ENCODE measurements at places on chromosomes 2 and 18. TPM values are rescaled to one million over a fixed set of nuclear protein-coding genes. Genes with fewer than 3 reads are reported as not detected.
A peak's percentile ranks its signal among the peaks of the same experiment; 100 is the strongest.

- DNase-seq = peak; percentile 48
These were observed 165.5 kb downstream of the GCA start for GRCh38 chr2:162509288-162509968.

DNA sequence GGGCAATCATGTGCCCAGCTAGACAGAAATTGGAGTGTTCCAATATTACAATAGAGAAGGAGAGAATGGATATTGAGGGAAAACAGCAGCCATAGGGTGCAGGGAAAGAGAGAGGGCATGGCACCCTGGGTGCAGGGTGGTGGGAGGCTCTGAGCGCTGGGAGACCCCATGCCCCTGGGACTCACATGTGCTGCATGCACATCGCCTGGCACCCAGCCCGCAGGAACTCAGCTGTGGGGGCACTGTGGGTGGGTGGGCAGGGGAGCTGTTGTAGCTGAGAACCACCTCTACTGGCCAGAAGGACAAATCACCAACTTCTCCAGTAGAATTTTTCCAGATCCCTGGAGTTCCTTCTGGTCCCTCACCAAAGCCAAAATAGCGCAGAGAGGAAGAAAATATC, 7.2 kb upstream of the NEURL3 start:
- no peak for DNase-seq

The SERPINB10 gene
- 0.08 TPM for polyA plus RNA-seq

The COL5A2 gene
- polyA plus RNA-seq = 353 TPM

DNA sequence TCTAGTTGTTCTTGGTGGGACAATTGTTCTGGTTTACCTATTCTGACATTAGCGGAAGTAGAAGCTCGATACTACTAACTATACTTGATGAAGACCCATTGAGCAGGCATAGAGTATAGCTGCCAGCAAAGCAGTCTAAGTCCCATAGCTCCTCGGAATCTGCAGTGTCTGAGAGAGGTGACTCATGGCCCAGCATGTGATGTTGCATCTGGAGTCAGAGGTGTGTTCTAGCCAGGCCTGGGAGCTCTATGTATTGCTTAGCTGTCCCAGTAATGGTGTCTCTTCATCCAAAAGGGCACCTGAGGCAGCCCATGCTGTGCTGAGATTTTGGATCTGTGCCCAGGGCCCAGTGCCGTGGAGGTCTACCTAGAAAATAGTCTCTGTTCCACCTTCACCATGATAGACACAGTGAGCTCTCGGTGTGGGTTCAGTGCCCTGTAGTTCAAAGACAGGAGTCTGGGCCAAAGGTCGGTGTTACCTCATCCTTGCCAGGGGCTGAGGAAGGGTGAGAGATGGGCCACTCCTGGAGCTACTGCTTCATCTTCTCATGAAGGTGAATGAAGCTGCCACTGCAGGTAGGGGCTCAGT, 47.3 kb downstream of the MEX3C start:
- peak; percentile 2 for DNase-seq

DNA sequence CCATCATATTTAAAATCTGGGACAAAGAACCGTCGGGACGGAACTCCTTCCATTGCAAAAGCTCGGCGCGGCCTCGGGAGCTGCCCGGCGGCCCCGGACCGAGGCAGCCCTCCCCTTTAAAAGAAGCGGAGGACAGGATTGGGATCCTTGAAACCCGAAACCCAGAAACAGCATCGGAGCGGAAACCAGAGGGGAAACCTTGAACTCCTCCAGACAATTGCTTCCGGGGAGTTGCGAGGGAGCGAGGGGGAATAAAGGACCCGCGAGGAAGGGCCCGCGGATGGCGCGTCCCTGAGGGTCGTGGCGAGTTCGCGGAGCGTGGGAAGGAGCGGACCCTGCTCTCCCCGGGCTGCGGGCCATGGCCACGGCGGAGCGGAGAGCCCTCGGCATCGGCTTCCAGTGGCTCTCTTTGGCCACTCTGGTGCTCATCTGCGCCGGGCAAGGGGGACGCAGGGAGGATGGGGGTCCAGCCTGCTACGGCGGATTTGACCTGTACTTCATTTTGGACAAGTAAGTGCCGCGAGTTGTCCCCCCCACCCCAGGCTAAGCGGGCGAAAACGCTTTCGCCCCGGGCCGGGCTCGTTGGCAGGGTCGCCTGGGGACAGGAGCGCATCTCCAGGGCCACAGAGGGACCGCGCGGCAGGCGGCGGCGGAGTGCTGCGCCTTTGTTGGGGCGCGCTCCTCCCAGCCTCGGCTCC, at the start of gene ANTXR1:
ANTXR1 (plus strand) TSS at position 38 of the 698 bp plus-strand sequence; CDS start at position 359, 321 bp downstream.
- DNase-seq = peak; percentile 80

DNA sequence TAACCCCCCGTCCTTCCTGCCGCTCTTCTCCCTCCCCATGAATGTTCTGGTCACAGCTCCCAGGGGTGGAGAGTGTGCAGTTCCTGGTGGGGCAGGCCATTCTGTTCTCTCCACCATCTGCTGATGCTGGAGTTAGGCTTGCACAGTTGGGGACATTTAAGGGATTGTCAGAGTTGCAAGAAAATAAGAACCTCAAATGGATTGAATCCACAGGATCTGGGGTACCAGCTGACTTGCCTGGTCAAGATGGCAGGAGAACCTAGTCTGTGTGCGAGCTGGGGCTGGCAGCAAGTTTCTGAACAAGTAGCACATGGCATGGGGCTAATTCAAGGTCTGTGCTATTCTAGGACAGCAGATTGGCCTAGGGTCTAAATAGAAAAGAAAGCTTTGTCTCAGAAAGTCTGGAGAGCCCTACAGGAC, 60.8 kb upstream of the TXNDC2 start:
- DNase-seq = no peak

GRCh38 chr2:95063086-95063958, 37.8 kb downstream of the MAL start:
- DNase-seq = no peak

DNA sequence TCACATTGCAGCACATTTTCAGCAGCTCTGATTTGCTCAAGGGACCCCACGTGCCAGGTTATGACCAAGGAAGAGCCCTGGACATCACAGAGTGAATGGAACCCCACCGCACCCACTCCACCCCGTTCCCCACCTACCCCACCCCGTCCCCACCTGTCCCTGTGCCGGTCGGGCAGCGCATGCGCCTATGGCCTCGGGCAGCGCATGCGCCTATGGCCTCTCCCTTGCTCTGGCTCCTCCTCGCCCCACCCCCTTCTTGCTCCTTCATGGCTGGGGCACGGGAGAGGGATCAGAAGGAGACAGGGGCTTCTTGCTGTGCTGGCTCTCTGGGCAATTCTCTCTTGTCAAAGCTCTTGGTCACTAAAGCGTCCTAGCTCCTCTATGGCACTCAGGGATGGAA, 371.8 kb upstream of the HS6ST1 start:
- DNase-seq = no peak

- no peak for DNase-seq
These were observed 101.3 kb downstream of the DNAH7 start for GRCh38 chr2:195967336-195967735.

The GPR45 gene
- not detected for polyA plus RNA-seq

GRCh38 chr2:102660070-102660469, 40.7 kb downstream of the SLC9A2 start:
- DNase-seq = no peak

GRCh38 chr2:42954227-42954962, 162.0 kb upstream of the HAAO start:
- peak; percentile 59 for DNase-seq

DNA sequence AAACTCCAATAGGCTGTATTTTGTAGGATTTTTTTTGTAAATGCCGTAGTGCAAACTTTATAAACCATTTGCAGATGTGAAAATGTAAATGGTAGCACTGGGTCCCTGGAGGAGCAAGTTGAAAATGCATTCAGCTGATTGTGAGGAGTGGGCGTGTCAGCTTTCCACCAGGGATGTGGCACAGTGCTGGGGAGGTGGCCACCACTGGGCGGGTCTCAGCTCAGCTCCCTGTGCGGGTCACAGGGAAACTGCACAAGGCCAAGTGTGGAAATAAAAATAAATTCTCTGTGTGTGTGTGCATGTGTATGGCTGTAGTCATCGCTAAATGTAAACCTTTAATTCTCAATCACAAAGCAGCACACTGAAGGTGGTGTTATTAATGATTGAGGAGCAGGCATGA, 137.2 kb upstream of the PXDN start:
- no peak for DNase-seq

GRCh38 chr18:13036622-13037320, 45.6 kb downstream of the CEP192 start:
- DNase-seq = peak; percentile 43

DNA sequence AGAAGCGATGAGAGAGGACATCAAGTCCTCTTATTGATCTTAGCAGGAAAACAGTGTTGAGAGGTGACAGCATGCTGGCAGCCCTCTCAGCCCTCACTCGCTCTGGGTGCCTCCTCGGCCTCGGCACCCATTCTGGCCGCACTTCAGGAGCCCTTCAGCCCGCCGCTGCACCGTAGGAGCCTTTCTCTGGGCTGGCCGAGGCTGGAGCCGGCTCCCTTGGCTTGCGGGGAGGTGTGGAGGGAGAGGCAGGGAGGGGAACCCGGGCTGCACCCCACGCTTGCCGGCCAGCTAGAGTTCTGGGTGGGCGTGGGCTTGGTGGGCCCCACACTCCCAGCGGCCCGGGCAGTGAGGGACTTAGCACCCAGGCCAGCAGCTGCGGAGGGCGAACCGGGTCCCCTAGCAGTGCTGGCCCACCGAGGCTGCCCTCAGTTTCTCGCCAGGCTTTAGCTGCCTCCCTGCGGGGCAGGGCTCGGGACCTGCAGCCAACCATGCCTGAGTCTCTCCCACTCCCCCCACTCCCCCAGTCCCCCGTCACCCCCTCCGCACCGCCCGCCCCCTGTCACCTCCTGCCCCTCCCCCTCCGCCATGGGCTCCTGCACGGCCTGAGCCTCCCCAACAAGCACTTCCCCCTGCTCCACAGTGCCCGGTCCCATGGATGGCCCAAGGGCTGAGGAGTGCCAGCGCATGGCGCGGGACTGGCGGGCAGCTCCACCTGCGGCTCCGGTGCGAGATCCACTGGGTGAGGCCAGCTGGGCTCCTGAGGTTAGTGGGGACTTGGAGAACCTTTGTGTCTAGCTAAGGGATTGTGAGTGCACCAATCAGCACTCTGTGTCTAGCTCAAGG, 8.4 kb downstream of the FAP start:
- no peak for DNase-seq

The POTEC gene
- not detected for polyA plus RNA-seq

DNA sequence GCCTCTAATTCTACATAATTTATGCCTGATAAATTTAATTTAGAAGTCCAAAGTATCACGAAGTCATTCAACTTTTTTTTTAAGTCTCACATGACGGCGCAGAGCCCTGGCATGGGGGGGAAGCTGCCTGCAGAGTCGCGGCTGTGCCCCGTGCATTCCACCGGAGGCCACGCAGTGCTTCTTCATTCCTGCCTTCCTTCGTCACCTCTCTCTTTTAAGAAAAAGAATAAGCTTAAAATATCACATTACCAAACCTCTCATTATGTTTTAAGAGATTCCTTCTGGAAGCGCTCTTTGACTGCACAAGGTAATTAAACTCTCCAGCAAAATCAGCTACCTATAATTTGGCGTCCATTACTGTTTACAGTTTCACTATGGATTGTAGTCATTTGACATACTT, 20.3 kb upstream of the KIDINS220 start:
- DNase-seq = no peak

- DNase-seq = peak; percentile 68
These were observed 55.3 kb upstream of the AFF3 start for GRCh38 chr2:100197631-100198153.

DNA sequence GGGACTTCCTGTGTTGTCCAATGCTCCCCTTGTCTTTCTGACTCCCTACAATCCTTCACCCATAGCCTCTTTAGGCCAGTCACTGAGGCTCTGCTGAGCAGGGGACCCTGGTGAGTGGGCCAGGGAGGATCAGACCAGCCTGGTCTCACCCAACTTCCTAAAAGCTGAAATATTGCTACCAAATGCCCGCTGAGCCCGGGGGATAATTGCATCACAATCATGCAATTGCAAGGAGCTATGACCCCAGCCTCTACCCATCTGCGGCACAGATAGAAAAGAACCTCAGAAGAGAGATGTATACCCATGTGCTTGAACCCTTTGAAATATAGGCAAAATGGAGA, 3.7 kb upstream of the SP100 start:
- DNase-seq = no peak

Measured in fibroblast of lung (primary cell).